ENCODE measurements at places on chromosomes 5 and 9.

- DNase-seq, result no peak
These were observed 7.1 kb downstream of the FBXW5 start for GRCh38 chr9:136937186-136938001.

- no peak for DNase-seq
These were observed 377.3 kb downstream of the ICE1 start for GRCh38 chr5:5799826-5800225.

- DNase-seq, result no peak
These were observed 44.0 kb downstream of the TNPO1 start for GRCh38 chr5:72860499-72860898.

GRCh38 chr5:123085638-123086286 is 3.3 kb upstream of the PRDM6 start:
- no peak for DNase-seq

DNA sequence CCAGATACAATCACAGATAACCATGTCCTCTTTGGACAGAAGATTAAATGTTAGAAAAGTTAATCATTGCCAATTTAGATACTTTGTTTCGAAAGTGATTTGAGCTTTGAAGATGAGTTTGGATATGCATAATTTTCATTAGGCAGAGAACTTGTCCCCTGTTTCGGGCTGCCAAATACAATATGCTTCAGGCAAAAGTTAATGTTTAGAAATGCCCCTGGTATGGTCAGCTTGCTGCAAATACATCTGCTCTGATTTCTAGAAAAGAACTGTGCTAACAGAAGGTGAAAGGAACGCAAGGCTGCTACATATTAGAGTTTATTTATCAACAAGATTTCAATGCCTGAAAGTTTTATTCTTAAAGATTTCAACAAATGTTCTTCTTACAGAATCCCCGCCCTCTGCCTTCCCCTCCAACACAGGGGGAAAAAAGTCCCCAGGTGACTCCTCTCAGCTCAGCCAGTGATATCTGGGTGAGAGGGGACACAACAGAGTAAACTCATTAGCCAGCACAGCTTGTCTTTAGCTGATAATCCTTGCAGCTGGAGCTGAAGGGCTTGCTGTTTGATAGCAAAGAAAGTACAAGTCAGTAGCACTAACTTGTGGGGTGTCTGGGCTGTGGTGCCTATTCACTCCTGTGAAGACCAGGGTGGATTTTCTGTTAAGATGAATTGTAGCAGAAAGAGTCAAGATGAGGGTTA is 435.7 kb downstream of the DMAC1 start:
- DNase-seq, result no peak

DNA sequence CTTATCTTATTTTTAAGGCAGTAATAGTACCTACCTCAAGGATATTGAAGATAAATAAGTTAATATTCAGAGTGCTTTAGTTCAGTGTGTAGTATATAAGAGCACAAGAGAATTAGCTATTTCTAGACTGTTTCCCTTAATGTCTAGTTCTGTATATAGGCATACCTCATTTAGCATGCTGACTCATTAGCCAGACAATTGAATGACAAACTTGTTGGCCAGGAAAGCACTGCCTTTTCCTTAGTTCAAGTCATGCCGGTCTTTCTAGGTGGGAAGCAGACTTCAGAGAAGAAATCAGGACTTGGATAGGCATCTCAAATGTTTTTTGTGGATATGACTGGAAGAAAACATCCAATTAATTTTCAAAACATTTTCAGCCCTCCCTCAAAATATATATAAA is 3.2 kb upstream of the FBXO4 start:
- DNase-seq, result no peak

- DNase-seq, result no peak
These were observed 57.4 kb downstream of the SERINC5 start for GRCh38 chr5:80198399-80198798.

DNA sequence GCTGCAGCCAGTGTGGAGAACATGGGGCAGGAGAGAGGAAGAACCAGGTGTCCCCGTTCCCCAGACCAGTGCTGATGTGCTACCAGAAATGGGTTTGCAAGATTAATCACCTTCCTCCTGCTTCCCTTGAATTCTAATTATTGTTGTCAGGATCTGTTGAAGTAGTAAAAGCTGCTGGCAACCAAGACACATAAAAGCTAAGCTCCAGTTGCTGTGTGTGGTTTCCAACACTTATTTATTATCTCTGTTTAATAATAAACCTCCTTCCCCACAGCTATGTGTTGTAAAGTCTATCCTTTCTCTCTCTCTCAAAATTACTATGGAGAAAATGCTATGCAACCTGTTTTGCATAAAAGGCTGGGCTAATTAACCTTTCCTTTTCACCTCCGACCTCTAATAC is 2.3 kb upstream of the RETREG1 start:
- DNase-seq, result no peak

DNA sequence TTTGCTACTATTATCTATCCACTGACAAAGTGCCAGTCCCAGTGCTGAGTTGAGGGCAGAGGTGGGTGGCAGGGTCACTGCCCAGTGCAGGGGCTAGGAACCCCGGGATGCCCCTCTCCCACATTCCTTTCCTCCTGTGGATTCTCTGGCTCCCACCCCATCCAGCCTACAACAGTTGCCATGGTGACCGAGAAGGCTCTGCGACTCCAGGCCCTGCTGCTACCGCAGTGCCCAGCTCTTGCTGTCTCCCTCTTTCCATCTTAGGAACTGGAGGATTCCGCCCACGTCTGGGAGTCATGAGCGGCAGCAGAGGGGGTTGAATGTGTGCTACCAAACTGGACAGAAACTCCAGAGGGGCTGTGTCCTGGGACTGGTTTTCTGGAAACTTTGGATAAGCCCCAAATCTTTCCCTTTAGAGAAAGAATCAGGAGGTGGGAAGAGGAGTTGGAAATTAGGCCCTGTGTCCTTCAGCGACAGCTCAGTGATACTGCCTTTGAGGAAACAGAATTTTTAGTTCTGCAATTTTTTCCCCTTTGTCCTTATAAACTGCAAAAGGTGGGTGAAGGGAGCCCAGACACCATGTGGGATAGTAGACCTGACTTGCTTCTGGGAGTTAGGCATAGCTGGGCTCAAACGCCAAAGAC is 20.7 kb upstream of the C5orf47 start:
- DNase-seq, result no peak

DNA sequence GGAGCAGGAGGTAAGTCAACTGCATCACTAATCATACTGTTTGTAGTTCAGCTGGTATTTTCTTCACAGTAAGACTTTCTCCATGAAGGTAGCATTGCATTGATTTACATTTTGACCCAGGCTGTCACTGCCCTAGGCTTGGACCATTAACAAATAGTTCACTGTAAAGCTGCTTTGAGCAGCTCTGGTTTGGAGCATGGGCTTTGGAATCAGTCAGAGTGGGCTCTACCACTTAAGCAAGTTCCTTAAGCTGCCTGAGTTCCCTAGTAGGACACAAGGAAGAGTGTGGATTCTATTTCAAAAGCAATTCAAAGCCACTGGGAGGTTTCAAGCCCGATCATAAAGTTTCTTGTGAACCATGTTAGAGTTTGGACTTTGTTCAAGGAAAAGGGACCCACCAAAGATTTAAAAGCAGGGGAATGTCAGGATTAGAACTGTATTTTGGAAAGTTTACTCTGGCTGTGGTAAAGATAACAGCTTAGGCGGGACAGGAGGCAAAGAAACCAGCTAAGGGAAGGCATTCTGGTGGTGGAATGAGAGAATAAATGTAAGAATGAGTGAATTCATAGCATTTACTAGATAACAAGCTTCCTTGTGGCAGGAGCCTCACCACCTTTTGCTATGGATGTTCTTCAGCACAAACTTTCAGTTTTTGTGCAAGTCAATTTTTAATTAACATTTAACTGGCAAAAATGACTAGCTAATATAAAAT is 12.3 kb upstream of the PANK3 start:
- no peak for DNase-seq

- DNase-seq, result no peak
These were observed 67.4 kb downstream of the CDO1 start for GRCh38 chr5:115749016-115749415.

DNA sequence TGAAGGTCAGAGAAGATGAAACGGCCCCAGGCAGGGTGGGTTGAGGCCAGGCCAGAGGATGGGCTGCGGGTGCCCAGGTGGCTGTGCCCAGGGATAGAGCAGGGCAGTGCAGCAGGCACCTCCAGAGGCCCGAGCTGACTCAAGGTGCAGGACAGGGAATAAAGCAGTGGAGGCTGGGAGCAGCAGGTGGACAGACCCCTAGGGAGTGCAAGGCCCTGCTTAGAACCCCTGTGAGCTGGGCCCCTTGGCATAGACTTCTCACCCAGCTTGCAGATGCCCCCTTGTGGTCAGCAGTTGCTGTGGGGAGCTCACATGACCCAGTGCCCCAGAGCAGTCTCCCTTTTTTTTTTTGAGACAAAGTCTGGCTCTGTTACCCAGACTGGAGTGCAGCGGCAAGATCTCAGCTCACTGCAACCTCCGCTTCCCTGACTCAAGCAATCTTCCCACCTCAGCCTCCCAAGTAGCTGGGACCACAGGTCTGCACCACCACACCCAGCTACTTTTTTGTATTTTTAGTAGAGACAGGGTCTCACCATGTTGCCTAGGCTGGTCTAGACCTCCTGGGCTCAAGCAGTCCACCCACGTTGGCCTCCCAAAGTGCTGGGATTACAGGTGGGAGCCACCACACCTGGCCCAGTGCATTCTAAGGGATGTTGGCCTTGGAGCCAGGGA is 118.8 kb downstream of the WNK2 start:
- DNase-seq, result peak; percentile 56

- no peak for DNase-seq
These were observed 118.9 kb upstream of the ELL2 start for GRCh38 chr5:96080557-96080956.

DNA sequence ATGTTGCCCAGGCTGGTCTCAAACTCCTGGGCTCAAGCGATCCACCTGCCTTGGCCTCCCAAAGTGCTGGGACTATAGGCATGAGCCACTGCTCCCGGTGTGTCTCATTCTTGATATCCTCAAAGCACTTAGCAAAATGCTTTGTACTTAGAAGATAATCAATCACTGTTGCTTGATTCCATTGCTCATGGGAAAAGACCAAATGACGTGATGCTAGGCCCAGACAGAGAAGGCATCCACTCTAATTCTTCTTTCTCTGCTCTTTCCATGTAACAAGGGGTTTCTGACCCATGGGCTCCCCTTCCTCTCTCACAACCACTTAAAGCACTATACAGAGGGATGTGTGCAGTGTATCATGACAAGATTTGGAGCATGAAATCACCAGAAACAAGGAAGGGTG is 83.0 kb downstream of the APBA1 start:
- DNase-seq, result no peak

DNA sequence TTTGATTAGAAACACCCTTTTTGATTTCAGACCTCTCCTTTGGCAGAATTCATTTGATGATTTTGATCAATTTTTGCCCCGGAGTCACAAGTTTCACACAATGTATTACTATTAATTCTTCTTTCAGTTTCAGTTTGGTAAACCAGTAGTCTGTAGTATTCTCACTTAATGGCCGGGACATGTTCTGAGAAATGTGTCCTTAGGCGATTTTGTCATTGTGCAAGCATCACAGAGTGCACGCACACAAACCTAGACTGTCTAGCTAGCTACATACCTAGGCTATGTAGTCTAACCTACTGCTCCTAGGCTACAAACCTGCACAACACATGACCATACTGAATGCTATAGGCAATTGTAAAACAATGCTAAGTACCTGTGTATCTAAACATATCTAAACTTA is 662.5 kb downstream of the IRX1 start:
- no peak for DNase-seq

- DNase-seq, result no peak
These were observed 545 bp upstream of the OR2V1 start for GRCh38 chr5:181131514-181131913.

DNA sequence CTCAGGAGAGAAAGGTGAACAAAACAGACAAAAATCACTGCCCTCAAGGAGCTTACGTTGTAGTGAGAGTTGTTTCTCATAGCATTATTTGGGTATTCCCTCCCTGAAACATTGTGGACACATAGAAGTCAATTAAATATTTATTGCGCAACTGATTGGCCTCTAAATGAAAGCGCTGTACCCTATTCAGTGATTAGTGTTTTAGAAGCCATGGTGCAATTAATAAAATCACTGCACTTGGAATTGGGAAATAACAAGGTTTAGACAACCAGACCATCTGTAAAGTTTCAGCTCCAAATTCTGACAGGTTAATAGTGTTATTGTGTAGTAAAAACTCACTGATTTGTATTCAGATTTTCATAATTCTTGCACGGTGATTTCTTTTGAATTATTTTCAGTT is 35.9 kb downstream of the TNPO1 start:
- DNase-seq, result no peak

- no peak for DNase-seq
These were observed 180.5 kb downstream of the ENC1 start for GRCh38 chr5:74459984-74460383.

DNA sequence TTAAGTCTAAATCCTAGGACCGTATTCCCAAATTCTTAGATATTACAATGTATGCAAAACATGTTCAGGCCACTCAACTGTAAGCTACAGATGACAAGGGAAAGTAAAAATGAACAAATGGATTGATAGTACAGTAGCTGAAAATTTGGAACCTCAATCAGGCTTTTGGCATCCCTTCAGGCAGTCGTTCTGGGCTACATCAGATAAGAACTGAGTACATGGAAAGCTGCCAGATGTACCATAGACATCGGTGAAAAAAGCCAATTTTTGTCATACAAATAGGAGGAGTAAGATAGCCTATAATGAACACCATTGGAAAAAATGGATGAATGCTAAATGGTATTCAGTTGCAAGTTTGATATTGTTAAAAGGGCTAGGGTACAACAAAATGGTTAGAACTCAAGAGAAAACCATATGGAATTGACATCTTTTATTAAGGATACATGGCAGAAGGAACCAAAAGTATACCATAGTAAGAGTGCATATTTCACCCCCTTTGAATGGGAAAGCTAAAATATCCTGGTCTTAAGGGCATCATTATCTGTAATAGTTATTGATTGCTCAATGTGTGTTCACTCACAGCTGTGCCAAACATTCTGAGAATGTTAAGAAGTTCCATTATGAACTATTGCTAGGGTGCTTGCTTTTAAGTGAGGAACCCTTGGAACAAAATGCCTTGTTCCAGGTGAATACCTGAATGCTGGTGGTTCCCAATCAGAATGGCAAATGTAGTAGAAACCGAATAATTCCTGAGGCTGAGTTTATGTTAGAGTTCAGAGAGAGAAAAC is 86.4 kb downstream of the NR3C1 start:
- DNase-seq, result peak; percentile 4

GRCh38 chr9:20582150-20582549 is 40.1 kb downstream of the MLLT3 start:
- DNase-seq, result no peak

DNA sequence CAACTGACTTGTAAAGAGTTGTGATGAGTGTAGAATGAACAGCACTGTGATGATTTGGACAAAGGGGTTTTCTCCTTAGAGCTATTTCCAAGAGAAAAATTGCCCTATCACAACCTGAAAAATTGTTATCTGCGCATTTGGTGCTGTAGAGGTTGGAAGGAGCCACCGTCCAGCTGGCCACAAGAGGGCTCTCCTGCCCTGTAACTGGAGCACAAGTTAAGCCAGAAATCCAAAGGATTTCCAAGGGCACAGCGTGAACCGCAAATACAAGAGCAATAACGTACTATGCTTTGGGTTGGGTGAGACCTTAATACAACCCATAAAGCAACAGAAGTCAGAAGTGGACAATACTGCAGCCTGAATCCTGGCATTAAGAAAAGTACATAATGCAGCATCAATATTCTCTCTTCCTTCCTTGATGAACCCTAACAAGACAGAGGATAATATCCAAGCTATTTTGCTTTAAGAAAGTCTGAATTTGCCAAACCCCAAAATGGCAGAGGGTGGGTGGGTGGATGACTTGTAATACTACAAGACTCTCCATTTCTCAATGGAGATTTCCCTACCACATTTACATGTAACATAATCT is 56.8 kb upstream of the SMIM32 start:
- DNase-seq, result peak; percentile 34

Data from NCI-H1092 (cell line).